A172 (cell line): ENCODE measurements at places on chromosomes 6 and 20.
A peak's percentile ranks its signal among the peaks of the same experiment; 100 is the strongest.

GRCh38 chr6:35624341-35625070 is 64.2 kb downstream of the FKBP5 start:
- DNase-seq, result no peak

GRCh38 chr6:8995156-8995555 is 559.8 kb upstream of the SLC35B3 start:
- DNase-seq, result no peak

DNA sequence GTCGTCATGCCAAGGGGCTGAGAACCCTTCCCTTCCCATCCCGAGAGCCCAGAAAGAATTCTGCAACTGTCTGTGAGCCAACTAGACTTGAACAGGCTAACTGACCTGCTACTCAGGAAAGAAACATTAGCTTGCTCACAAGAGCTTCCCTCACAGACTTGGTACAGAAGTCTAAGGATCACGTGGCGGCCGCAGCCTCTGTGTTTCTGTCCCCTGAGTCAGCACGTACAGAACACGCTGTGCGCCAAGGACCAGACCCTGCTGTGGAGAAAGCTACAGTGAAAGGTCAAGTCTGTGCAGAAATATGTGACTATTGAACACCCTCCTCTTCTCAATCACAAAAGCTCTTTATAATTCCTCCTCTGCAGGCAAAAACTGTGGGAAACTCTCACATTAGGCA is 151.3 kb upstream of the QKI start:
- no peak for DNase-seq

DNA sequence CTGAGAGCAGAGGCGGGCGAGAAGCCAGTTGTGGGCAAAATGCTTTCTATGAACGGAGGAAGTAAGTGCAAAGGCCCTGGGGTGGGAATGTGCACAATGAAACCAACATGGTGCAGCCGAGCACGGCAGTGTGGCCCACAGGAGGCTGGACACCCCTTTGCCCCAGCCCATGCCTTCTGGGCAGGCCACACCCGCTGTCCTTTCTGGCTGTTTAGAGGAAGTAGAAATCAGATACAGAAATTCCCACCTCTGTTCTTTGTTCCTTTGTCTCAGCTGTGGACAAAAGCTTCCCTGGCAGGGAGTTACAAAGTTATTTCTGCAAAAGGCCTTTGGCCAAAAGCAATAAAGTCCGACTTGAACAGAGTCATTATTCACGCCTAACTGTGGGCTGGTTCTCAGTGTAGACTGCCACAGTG is 11.9 kb downstream of the SULF2 start:
- DNase-seq, result peak; percentile 22
